Testis (tissue), 5 donors: ENCODE measurements at places on chromosomes 5 and 9. TPM values are rescaled to one million over a fixed set of nuclear protein-coding genes. Genes with fewer than 3 reads are reported as not detected.

The SPINK13 gene
- total RNA-seq: not detected

The ARHGEF39 gene
- total RNA-seq: 6.5 TPM

The ZNG1C gene
- total RNA-seq: 39.0 TPM

The N4BP3 gene
- total RNA-seq: 3.2 TPM

The PROB1 gene
- 3.6 TPM for total RNA-seq

The TSSK1B gene
- 68.7 TPM for total RNA-seq

The PDZD2 gene
- total RNA-seq: 83.9 TPM

The FRRS1L gene
- total RNA-seq: 9.3 TPM
